ENCODE measurements at places on chromosomes 1 and 21. TPM values are rescaled to one million over a fixed set of nuclear protein-coding genes. Genes with fewer than 3 reads are reported as not detected.

DNA sequence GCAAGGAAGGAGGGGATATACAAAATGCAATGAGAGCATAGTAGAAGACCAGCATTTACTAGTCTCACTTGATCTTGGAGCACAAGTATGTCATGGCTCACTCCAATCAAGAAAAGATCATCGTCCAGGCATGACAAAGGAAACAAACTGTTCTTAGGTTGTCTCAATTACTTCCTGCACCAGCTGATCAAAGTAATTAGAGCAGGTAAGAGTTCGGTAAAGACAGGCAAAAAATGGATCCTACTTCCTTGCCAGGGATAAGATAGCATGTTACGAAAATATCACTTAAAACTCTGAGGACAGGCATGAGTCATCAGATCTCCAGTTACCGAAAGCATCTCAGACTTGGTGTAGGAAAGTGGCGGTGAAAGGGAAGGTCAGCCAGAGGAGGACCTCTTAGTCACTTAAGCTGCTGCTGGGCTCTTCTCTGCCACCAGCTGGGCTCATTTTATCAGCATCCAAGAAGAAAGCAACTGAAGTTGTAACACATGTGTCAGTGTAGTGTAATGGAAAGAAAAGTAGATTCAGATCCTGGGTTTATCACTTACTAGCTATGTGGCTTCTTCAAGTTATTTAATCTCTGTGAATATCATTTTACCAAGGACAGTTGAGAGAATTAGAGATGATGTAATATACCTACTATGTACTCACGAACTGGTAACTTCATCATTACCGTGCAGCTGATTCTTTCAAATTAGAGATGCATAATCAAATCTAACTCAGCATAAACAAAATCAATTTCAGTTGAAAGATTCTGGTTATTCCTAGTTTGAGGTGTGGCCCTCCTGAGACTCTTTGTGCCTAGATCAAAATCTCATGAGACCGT is 46.8 kb downstream of the XCL1 start:
- DNase-seq = no peak

DNA sequence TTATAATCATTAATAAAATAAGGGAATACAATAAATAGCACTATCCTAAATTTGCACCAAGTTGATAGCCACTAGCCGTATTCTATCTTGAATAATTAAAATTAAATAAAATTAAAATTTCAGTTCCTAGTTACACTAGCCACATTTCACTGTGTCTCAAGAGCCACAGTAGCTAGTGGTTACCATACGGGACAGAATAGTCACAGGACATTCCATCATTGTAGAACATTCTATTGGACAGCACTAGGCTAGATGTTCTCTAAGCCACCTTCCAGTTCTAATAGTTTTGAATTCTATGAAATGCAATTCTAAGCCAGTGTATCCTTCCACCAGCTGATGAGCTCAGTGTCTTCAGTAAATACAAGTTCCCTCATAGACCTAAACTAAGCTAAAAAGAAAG is 71.1 kb upstream of the GOLT1A start:
- DNase-seq = no peak

- DNase-seq = peak; percentile 77
Observed at GRCh38 chr1:164588516-164589341, 29.7 kb downstream of the PBX1 start.

- no peak for DNase-seq
Observed at GRCh38 chr1:11059155-11059967, 457 bp downstream of the SRM start.

DNA sequence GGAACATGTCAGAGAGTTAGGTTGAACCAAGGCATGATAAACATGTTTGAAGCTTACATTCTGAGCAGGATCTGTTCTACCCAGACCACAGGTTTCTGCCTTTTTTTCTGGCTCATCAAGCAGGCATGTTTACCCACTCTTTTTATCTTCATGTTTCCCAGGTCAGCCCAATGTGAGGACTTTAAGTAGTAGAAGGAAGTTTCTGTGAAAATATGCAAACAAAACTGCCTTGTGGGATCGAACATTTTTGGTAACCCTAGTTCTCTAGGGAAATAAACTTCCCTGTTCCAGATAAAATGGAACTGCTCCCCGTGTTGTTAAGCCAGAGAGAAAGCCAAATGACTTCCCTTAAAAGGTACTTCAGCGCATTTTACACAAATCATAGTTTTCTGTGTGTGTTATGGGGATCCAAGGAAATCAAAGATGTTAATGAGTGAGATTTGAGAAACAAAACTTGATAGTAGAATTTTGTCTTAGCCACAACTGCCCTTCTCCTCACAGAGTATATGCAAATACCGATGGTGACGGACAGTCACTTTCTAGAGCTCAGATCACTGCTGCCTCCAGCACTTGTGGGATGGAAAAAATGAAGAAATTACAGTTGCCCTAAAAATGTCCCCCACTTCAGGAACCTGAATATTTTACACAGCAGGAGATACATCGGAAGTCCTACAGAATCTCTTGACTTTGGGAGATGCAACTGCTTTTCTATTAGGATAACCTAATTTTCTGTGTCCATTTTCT is 765 bp upstream of the HIPK1 start:
- DNase-seq = no peak

The BCL2L15 gene
- total RNA-seq = 0.07 TPM

The TRIM67 gene
- 0.12 TPM for total RNA-seq

The OR2AK2 gene
- total RNA-seq = not detected

Measured in heart left ventricle (tissue), 16 donors.